Cerebellar cortex (tissue), 1 donor: ENCODE measurements at places on chromosomes 13 and 19.

- DNase-seq, result no peak
Observed at GRCh38 chr13:23146811-23147625, 33.8 kb upstream of the SGCG start.

- DNase-seq, result no peak
Observed at GRCh38 chr13:41196620-41197019, 2.3 kb upstream of the KBTBD7 start.

DNA sequence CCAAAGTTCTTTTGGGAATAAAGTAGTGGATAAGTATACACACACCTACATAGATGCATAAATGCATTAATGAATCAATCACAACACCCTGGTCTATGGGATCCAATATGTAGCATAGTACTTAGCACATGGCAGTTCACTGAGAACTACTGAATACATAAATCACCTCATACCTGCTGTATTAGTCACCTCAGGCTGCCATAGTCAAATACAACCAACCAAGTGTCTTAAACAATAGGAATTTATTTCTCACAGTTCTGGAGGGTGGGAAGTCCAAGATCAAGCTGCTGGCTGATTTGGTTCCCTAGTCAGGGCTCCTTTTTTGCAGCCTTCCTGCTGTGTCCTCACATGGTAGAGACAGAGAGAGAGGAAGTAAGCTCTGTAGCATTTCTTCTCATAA lies 228.2 kb downstream of the NHLRC3 start:
- no peak for DNase-seq

DNA sequence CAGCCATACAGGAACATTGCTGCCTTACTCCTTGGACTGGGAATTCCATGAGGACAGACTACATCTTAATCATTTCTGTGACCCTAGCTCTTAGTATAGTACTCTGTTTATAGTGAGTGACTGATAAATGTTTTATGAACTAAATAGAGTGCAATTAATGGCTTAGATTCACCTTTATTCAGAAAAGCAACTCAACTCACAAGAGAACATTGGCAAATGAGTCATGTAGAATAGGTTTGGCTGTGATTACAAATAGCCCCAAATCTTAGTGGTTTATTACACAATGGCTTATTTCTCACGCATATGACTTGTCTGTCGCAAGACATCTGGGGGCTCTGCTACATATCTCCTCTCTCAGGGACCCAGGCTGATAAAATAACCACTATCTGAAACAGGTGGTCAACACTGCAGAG lies 121.6 kb upstream of the KL start:
- no peak for DNase-seq

DNA sequence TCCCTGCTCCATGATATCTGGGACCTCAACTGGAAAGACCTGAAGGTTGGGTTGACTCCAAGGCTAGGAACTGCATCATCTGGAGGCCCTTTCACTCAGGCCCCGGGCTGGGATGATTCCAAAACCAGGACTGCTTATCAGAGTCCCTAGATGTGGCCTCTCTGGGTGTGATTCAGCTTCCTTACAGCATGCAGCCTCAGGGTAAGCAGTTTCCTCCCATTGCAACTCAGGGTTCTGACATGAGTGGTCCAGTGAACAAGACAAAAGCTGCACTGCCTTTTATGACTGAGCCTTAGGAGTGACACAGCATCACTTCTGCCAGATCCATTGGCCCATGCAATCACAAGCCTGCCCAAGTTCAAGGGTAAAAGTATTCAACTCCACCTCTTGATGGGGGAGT lies 502.8 kb downstream of the COG6 start:
- DNase-seq, result no peak

- no peak for DNase-seq
Observed at GRCh38 chr19:11418549-11419506, at the start of gene RGL3. Gene RGL3 (minus strand): TSS chr19:11419314. CDS start chr19:11419278, 36 bp downstream.

- DNase-seq, result no peak
Observed at GRCh38 chr19:45766296-45766868, 2.7 kb downstream of the SIX5 start.
